Fibroblast of lung (primary cell): ENCODE measurements at places on chromosomes 2 and 18. TPM values are rescaled to one million over a fixed set of nuclear protein-coding genes. Genes with fewer than 3 reads are reported as not detected.

DNA sequence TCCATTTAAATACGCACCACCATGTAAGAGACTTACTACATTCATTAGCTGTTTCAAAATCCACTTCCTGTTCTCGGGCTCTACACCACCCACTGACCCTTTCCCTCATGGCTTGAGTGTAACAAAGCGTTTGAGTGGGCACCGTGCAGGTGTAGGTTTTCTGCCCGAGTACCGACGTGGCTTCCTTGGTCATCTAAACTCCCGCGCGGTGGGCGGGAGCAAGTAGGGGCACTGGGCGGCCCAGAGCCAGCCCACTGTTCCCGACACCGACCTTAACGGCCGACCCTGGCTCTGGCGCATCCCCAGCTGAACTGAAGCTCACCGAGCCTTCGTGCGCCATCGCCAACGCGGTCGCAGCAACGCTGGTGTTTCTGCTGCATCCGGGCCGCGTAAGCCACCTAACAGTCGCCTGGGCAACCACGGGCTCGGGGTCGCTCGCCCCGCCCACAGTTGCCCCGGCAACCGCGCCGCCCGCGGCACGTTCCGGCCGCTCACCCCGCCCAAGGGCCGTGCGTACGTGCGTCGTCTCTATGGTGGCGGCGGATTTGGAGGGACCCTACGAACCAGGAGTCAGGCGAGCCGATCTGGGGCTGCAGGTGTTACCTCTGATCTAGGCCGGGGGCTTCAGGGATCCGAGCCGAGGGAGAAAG lies at the start of the genes C2orf81 and WDR54:
Gene C2orf81, minus strand, starts transcription at position 399 of the 650 bp plus-strand sequence. Its CDS starts 59 bp downstream, at position 340.
Gene WDR54, plus strand, starts transcription at position 510 of the 650 bp plus-strand sequence. CDS start 424 bp downstream, outside the sequence.
- DNase-seq: peak; percentile 81

The MYL1 gene
- not detected in 2 replicates for total RNA-seq

GRCh38 chr2:9703085-9703678 lies 72.4 kb upstream of the YWHAQ start:
- DNase-seq: peak; percentile 76

GRCh38 chr2:79159653-79160052 lies at the start of gene REG3A:
Gene REG3A, minus strand, starts transcription at chr2:79159753. Its CDS starts 348 bp downstream, at chr2:79159405.
- no peak for DNase-seq

- no peak for DNase-seq
Observed at GRCh38 chr18:37869051-37869450, 303.5 kb upstream of the CELF4 start.

- DNase-seq: peak; percentile 44
Observed at GRCh38 chr18:65754121-65754520, 3.3 kb downstream of the CDH7 start.

The DSG1 gene
- total RNA-seq: not detected in 2 replicates

The EDAR gene
- total RNA-seq: not detected in 2 replicates

The PLCD4 gene
- total RNA-seq: 3.9 and 10.7 TPM in 2 replicates

The CYP20A1 gene
- 36.3 and 48.0 TPM in 2 replicates for total RNA-seq

DNA sequence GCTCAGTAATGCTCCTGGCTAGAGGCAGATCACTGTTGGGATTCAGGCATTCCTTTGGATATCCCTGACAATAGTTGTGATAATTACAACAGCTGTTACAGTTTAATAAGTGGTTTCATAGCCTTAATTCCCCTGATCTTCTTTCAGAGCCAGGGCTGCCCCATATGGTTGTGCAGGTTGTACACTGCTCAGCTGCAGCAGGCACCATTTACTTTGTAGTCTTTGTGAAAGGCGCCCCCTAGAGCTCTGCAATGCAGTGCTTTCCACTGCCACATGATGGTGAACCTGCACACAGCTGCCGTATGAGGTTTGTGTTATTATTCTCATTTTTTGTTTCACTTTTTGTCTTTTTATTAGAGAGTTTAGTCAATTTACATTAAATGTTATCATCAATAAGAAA lies 239.1 kb downstream of the KCNS3 start:
- peak; percentile 61 for DNase-seq

DNA sequence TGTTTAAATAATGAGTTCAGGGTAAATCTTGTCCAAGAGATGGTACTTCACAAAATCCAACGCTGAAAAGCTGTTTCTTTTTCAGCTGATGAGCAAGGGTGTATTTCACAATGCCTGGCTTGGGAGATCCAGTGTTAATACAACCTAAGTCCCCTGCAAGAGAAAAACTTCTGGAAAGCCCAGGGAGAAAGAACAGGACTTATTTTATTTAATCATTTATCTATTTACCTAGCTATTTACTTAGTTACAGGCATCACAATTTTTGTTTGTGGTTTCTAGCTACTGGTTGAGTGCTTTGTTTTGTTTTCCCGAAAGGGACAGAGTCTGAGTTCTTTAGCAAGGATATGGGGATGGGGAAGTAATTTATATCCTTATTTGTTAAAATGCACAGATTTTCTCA lies 598.2 kb upstream of the SYT4 start:
- peak; percentile 64 for DNase-seq

DNA sequence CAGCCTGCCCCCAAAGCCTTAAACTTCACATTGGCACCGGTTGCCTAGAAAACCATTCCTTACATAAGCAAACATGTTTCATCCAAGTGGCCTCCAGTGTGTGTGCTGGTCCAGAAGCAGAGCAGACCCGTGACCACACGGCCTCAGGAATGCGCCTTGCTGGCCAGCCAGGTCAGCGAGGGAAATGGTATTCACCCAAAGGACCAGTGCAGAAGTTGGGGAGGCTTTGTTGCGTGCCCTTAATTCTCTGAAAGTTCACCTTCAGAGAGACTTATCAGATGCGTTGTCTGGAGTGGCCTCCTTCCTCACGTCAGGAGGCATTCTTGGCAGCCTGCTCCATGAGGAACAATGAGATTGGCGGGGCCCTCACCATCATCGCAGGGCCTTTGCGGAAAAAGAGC lies 25.9 kb downstream of the NRP2 start:
- peak; percentile 99 for DNase-seq

The RAD51AP2 gene
- total RNA-seq: under 0.01 and 0.17 TPM in 2 replicates

The PRSS56 gene
- not detected in 2 replicates for total RNA-seq

The ZSWIM2 gene
- under 0.01 TPM in 1 of 2 replicates, not detected in the other for total RNA-seq

The ANKAR gene
- 10.5 and 11.7 TPM in 2 replicates for total RNA-seq

DNA sequence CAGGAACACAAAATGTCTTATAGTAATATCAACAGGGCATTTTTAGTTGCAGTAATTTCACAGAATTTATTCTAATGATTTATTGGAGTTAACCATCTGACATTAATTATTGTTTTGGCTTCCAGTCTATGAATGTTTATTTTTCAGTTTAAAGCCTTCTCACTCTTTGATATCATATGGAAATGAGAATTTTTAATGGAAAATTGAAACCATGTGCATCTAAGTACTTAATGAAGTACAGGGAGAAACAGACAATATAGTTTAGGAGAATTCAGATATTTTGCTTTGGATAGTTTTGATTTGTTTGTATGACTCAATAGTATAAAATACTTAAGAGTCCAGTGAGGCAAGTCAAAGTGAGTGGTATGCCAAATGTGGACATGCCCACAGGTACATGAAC lies 126.1 kb downstream of the OLA1 start:
- DNase-seq: no peak

The COL6A3 gene
- total RNA-seq: 1,525 and 1,534 TPM in 2 replicates

GRCh38 chr2:26982102-26982742 lies 11.8 kb downstream of the MAPRE3 start:
- DNase-seq: peak; percentile 33

- DNase-seq: no peak
Observed at GRCh38 chr2:39739386-39739785, 39.7 kb downstream of the THUMPD2 start.

The KIAA2012 gene
- total RNA-seq: under 0.01 TPM in 1 of 2 replicates, not detected in the other

- no peak for DNase-seq
Observed at GRCh38 chr2:8796878-8797550, 40.4 kb downstream of the KIDINS220 start.

The TUBB8B gene
- total RNA-seq: not detected in 2 replicates

DNA sequence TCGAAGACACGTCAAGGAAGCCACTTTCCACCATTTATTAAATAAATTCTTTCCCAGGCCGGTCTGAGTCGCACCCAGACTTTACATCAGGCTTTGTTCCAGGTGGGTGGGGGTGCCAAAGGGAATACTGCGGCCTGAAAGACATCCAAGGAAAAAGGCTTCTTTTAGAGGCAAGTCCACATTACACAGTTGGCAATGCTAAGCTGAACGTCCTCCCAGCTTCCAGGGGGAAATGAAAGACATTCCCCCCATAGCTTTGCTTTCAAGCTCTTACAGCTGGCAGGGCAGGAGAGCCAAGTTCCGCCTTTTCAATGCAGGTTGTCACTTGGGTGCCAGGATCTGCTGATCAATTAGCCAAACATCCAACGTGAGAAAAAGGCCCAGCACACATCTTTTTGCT lies 36.5 kb upstream of the PTPN4 start:
- peak; percentile 43 for DNase-seq

The RAB17 gene
- 0.17 and 0.26 TPM in 2 replicates for total RNA-seq

GRCh38 chr2:240983361-240983995 lies 14.9 kb upstream of the SNED1 start:
- peak; percentile 62 for DNase-seq

DNA sequence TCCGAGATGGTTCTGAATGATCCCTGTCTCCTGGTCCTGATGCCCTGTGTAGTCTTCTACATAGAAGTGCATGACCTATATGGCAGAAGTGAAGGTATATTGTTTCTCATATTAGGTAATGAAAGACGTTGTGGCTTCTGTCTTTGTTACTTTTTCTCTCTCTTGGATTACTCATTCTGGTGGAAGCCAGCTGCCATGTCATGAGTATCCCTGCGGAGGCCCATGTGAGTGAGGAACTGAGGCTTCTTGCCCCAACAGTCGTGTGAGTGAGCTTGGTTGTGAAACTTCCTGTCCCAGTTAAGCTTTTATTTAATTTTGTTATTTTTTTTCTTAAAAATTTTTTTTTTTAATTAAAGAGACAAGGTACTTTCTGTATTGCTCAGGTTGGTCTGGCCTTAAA lies 134.7 kb downstream of the UBR3 start:
- DNase-seq: peak; percentile 67

DNA sequence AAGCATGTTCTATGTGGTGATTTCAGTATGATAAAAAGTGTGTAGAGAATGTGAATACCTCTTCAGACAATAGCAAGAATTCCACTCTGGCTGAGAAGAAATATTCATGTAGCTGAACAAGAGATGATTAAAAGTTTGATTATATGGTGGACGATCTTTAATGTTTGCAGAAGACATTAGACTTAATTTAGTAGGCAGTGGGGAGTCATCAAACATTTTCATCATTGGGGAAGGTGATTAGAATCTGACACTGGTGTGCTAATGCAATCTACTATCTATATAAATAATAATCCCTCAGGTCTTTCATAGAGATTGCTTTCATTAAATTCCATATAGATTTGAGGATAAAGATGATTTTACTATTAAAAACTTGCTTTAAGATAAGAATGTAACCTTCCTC lies 761.0 kb downstream of the SOCS6 start:
- DNase-seq: no peak

The NAPG gene
- 30.8 and 33.7 TPM in 2 replicates for total RNA-seq

GRCh38 chr2:119354860-119355259 lies 11.8 kb downstream of the C2orf76 start:
- no peak for DNase-seq

The CXCR1 gene
- not detected in 2 replicates for total RNA-seq

The SNED1 gene
- 39.5 and 53.2 TPM in 2 replicates for total RNA-seq

DNA sequence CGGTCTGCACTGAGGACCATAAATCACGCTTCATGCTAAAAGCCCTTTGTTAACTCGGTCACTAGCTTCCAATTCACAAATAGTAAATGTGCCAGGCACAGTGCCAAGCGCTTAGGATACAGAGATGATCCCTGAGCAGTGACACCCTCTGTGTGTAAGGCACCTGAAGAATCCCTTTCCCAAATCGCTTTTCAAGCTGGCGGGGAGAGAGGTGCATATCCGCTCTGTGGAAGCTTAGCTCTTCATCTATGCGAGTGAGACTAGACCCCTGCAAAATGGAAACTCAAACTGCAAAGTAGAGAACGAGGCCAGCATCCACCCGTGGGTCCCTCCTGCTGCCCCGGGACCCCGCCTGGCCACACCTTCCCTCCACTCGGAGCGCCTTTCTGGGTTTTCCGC lies 2.4 kb downstream of the PIEZO2 start:
- no peak for DNase-seq

GRCh38 chr2:234450431-234451124 lies 46.3 kb downstream of the ARL4C start:
- DNase-seq: no peak
